ENCODE measurements at places on chromosomes 13 and 19.

GRCh38 chr19:40139533-40140287 lies 49.0 kb upstream of the ZNF780A start:
- peak; percentile 54 for DNase-seq

- no peak for DNase-seq
Observed at GRCh38 chr19:39746836-39747529, 9.2 kb upstream of the CLC start.

- DNase-seq: no peak
Observed at GRCh38 chr19:31339411-31339810, 9.8 kb downstream of the TSHZ3 start.

GRCh38 chr19:28960586-28960985 lies 252.4 kb downstream of the UQCRFS1 start:
- no peak for DNase-seq

GRCh38 chr13:95833126-95833525 lies 156.2 kb downstream of the DNAJC3 start:
- DNase-seq: peak; percentile 22

- DNase-seq: peak; percentile 97
Observed at GRCh38 chr19:44746946-44747738, 1.4 kb upstream of the BCL3 start.

DNA sequence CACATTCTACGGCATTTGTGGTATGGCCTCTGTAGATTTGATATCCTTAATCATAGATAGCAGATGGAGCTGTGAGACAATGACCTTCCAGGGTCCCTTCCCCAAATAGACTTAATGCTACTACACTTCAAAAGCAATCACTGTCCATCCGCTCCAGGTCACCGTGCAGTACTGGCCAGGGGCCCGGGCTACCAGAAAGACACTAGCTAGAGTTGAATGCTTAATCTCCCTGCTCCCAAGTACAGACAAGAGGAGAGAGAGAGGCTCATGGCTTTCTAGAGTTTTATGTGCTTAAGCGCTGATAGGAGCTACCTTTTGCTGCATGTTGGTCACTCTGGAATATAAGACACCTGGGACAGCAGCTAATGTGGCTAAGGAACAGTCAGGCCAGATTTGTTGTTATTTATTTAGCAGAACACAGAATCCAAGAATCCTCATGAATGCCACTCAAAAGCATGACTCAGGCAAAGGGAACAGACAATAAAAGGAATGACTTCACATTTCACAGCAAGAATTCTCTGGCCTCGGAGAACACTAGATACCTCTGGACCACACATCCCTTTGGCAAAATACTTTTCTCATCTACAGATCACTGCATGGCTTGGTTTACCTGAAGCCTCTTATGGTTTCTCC lies 165.0 kb downstream of the LACC1 start:
- no peak for DNase-seq

GRCh38 chr13:99374994-99375737 lies 68.0 kb upstream of the GPR183 start:
- no peak for DNase-seq

- peak; percentile 3 for DNase-seq
Observed at GRCh38 chr13:99774644-99775043, 196.9 kb downstream of the ZIC5 start.

GRCh38 chr13:63163903-63164302 lies 1748.3 kb upstream of the PCDH20 start:
- no peak for DNase-seq

- no peak for DNase-seq
Observed at GRCh38 chr19:2574971-2575630, 99.2 kb downstream of the GADD45B start.

- no peak for DNase-seq
Observed at GRCh38 chr13:99477493-99477892, 23.8 kb upstream of the TM9SF2 start.

- DNase-seq: no peak
Observed at GRCh38 chr13:26548205-26548765, 9.2 kb upstream of the WASF3 start.

DNA sequence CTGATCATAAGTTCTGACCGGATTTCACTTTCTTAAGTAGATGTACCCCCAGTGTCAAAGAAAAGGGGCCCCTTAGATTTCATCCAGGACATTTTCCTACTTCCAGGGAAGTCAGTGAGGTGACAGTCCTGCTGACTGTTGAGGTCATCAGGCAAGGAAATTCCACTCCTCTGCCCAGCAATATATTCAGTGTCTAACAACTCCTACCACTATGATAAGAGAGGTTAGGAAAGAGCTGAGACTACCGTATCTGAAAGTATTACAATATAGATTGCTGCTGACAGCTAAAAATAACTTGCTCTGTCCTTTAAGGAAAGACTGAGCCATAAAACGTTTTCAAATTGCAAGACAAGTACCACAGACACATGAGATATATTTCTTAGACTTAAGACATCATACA lies 325.1 kb downstream of the EFNB2 start:
- no peak for DNase-seq

GRCh38 chr13:51848674-51849073 lies 3.7 kb upstream of the TMEM272 start:
- peak; percentile 73 for DNase-seq

DNA sequence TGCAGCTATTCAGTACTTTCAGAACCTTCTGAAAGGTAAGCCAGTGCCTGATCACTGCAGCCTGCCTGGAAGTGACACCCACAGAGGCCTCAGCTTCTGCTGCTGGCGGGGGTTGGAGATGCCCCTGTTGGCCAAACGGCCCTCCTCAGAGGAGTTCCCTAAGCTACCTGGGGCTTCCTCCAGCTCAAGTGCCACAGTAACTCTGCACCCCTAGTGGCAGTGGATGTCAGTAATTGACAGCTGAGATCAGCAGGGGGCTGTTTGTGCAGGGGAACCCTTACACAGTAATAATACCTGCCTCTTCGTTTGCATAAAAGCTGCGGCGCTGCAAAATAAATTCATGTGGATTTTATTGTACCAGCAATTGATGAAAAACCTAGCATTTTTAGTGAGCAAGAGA lies 28.9 kb downstream of the TDRD12 start:
- no peak for DNase-seq

DNA sequence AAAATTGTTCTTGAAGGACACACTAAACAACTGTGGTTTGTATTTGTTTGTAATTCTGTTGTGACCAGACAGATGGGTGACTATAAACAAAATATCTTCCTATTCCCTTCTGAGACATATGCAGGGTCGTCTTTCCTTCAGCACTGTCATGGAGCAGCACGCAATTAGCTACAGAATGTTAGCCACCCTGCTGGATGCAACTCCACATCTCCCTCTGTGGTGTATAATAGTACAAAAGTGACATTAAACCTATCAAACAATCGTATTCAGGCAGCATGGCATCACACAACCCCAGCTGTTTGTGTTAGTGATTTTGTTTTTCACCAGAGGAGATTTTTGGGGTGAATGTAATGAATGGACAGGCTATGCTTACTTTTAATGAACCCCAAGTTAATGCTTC lies 146.2 kb downstream of the GPC6 start:
- no peak for DNase-seq

DNA sequence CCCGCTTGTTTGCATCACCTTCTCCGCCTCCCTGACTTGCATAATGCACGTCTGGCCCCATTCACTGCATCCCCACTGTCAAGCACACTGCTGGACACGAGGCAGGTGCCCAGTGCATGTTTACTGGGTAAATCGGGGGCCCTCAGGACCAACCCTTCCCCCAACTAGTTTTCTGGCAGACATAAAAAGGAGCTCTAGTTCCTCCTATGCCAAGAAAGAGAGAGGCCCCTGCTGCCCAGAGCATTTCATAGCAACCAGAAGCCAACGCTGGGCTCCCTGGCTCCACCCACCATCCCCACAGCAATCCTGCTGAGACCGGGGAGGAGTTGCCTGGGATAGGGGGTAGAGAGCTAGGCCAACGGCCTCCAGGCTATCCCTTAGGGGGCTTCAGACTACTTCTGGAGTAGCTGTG lies 23.2 kb downstream of the ANKRD27 start:
- DNase-seq: peak; percentile 42

DNA sequence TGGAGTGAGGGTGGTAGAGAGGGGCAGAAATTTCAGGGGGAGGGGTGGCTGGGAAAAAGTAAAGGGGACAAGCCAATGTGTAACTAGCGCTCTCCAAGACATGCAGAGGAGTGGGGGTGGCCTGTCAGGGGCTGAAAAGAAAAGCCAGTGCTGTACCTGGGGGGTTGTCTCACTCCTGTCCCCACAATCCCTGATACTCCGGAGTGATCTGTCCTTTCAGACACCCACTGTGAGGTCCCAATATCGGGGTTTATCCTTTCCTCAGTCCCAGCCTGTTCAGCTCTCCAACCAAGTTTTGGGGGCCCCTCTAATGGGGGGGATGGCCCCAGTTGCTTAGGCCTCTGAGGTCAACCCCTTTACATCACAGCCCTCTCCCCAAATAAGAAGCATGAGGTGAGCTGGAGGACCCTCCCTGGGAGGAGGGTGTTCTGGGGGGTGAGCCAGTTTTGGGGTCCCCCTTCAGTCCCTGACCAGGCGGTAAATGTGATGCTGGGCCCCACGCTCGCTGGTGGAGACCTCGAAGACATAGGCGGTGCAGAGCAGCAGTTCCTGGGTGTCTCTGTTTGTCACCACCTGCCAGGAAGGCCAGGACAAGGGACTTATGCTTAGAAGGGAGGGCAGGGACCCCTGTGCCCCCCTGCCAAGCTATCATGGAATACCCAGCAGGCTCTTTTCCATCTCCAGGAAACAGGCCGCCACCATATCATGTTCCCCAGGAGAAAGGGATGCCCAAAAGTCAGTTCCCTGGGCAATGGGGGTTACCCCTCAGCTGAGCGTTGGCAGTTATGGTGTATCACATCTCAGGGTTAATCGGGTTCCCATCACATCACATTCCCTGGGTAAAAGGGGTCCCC lies 5.9 kb downstream of the CD37 start:
- no peak for DNase-seq

DNA sequence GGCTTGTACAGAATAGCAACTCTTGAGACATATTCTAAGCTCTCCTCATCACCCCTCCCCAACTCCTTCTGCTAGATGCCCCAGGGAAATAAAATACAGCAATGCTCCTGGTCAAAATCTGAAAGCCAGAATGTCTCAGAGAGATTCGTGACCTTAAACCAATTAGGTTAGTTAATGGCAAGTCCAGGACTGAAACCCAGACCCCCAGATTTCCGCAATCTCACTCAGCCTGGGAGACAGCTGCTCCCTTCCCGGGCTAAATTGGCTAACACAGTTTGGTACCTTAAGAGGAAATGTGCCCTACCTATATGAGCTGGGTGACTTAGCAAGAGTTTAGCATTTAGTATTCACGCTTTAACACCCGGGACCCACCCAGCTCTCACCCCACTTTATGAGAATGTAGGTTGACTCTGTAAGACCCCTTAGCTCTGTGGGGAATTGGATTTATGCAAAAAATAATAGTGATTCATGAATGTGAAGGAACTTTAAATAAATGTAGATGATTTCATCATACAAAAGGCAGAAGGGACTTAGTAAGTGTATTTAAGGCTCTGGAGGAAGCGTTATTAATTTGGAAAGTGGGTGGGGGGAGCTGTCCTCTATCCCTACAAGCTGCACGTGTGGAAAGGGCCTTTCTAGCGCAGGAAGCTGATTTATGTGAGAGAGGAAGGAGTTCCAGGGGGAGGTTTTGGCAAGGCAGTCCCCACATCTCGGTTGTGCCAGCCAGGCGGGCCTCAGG lies 1.1 kb downstream of the DLEU7 start:
- DNase-seq: no peak

DNA sequence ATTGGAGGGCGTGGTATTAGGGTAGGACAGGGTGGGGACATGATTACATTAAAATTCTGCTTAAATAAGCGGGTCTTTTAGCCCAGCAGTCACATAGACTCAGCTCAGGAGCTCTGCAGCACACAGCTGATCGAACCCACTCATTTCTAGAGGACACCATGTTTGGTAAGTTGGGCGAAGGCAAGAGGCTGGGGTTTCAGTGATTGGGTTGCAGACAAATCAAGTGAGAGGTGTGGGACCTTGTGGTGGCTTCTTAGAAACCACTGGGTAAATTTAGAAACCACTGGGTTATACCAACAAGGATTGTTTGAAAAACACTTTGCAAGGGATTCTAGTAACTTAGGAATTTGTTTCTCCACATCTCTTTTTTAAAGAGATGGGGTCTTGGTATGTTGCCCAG lies at the start of gene LEUTX:
Gene LEUTX, plus strand, starts transcription at position 92 of the 400 bp plus-strand sequence. Its CDS starts 67 bp downstream, at position 159.
- DNase-seq: no peak

GRCh38 chr13:103451656-103452055 lies 385.4 kb upstream of the SLC10A2 start:
- no peak for DNase-seq

DNA sequence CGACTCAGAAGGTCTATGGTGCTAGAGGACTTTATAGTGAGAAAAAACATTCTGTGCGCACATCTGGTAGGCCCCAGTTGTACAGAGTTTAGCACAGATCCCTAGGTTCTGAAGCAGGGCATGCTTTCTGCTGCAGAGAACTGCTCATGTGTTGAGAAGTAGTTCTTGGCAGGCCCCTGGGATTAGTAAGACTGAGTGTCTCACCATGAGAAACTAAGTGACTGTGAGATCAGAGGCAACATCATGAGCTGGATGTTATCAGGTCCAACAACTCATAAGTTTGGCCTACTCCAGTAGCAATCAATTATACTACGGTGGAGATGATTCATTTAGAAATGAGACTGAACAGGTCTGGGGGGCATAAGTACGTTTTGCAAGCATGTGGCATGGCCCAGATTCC lies 507.4 kb upstream of the KLF12 start:
- DNase-seq: peak; percentile 16

GRCh38 chr13:52804202-52804641 lies 44.2 kb downstream of the PCDH8 start:
- DNase-seq: peak; percentile 30

- DNase-seq: no peak
Observed at GRCh38 chr13:61768175-61768574, 352.5 kb upstream of the PCDH20 start.

DNA sequence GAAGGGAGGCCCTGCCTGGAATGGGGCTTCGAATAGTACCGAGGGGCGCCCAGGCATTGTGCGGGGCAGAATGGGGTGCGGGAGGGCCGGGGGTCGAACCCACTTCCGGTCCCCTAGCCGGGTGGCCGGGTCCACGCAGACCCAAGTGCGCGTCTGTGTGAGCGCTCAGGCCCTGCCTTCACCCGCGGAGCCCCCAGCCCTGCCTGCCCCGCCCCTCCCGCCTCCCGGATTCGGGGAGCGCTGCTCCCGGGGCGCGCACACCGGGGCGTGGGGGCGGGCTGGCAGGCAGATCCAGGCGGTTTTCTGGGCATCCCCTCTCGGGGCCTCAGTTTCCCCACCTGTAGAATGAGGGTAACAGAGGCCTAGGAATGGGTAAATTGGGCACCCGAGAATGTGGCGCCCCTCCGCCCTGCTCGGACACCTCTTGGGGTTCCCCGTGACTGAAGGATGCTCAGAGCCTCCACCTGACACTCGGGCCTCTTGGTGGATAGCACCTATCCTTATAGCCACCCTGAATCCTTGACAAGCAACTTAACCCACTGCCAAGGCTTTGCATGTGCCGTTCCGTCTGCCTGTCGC lies 682 bp downstream of the PIK3R2 start:
- no peak for DNase-seq

- DNase-seq: peak; percentile 70
Observed at GRCh38 chr19:43809762-43810696, 7.8 kb upstream of the LYPD5 start.

Data from iris pigment epithelial cell (primary cell).